Fibroblast of skin of scalp (primary cell): ENCODE measurements at places on chromosomes 12 and 14.

- peak; percentile 37 for DNase-seq
These were observed 22.3 kb downstream of the ATG14 start for GRCh38 chr14:55389330-55389729.

- DNase-seq = peak; percentile 43
These were observed 30.4 kb downstream of the MANSC1 start for GRCh38 chr12:12319451-12320183.

DNA sequence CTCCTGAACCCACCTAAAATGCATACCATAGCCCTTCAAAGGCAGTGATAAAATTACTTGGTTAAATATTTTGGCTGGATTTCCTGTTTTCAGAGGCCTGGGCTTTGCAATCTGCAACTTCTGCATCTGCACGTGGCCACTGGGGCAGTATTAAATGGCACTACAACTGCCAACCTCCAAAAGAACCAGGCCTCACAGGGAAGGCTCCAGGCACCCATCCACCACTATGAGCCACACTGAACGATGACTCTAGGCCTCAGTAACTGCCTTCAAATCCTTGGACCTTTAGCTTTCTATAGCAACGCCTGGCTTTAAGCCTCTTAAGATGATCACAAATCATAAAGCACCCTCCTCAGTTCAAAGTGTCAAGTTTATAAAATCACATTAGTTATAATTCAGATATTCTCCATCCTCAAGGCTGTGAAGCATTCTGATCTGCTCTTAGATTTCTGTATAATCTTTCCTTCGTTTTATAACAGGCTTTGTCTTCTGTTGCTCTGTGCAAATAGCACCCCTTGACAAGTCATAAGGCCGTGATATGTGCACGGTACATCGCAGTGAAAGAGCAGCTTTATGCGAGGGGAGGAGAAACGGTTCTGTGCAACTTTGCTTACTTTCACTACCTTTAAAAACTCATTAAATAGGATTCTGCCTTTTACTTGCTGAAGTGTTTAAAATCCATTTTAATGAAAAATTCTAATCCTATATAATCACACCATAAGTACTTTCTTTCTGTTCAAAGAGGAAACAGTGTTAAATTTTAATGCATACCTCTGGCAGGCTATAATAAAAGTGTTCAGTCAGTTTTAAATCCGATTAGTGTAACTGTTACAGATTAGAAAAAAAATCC, 196.4 kb upstream of the G2E3 start:
- DNase-seq = no peak

DNA sequence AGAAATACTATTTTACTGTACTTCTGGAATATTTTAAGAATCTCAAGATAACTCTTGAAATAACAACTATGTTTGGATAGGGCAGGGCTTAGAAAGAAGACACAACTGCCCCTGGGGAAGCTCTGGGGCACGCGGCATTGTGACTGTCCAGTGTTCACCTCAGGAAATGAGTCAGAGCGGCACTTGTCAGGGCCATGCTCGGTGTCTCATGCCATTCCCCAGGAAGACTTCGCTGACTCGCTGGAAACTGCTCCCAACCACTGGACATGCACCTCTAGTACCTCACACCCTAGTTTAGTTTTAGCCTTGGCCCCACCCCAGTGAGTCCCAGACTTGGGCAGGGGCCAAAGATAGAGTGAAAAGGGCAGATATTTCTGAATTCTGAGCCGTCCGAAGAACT, 192.0 kb downstream of the TTC7B start:
- DNase-seq = peak; percentile 48

DNA sequence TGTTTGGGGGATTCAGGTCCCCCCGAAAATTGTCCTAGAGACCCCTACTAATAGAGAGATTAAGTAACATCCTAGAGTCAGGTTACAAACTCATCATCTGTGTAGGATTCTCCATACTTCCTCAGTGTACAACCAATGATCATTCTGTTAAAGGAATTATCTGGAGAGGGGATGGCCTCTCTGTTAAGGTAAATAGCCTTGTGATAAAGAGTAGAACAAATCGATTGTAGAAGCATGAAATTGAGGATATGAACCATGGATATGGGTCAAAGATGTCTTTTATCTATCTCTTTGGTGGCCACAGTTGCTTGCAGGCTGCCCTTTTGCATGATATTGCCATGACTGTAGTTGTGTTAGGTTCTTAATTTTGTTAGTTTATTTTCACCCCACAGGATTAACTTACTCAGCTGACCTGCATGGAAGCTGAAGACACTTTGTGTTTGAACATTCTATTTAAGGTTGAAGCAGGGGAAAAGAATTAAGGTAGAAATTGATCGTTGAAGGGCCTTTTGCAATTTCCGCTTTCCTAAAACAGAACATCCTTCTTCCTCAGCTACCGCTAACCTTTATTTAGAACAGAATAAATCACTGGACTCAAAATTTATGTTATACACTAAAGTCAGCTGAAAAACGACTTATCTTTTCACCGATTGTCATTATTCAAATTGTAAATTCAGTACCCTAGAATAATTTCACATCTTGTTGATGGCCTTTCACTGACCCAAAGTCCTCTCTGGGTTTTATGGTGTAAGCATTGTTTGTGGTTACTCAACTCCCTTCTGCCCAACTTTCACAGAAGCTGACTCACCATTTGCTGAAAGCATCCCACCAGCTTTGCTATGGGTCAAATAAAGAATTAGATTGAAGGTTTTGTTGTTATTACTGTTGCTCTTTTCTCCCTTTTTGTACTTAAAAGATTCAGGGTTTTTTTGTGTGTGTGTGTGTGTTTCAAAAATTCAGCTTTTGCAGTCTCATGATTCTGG, 52.3 kb downstream of the IRAK3 start:
- peak; percentile 74 for DNase-seq

GRCh38 chr12:116922194-116922897, 11.6 kb downstream of the FBXW8 start:
- DNase-seq = peak; percentile 61

DNA sequence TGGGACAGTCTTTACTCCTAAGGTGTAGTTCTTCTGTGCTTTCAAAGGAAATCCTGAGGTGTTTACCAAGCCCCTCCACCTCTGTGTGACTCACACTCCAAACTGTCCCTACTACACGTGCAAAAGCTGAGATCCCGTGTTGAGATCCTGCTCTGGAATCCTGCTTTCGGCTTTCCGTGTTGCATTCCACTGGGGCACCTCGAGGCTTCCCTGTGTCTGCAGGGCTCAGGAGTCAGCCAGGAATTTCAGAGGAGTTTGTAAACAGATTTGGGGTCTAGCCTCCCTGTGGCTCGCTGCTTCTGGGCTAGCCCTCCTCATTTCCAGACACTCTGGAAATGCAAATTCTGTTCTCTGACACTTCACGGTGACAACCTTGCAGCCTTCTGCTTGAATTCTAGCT, 48.4 kb downstream of the CACNA2D4 start:
- DNase-seq = no peak

DNA sequence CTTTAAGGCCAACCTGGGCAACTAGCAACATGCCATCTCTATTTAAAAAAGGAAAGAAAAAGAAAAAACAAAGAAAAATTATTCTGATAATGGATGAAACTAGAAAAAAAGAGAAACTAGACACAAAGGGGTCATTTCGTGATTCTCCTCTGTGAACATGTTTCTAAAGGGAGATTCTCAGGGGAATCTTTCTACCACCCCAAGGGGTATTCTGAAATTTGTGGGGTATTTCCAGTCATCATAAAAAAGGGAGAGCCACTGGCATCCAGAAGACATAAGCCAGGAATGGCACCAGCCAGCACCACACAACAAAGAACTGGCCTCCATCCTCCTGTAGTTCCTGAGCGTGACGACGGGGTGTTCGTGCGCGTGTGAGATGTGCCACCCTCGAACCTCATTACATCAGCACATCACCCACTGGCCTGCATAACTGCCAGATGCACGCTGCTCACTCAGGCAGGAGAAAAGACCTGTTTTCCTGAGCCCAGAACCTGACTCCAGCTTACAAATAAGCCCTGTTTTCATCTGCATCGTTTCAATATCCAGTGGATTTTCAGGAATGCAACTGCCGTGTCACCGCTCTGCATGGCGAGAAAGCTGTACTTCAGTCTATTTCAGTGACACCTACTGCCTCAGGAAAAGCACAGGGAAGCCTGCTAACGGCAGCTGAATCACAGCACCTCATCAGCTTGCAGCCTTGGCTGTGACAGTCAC, 23.9 kb downstream of the STX2 start:
- no peak for DNase-seq

GRCh38 chr14:96270565-96271420, 14.8 kb downstream of the BDKRB1 start:
- no peak for DNase-seq

- no peak for DNase-seq
These were observed 6.0 kb upstream of the SLC24A4 start for GRCh38 chr14:92316937-92317336.

DNA sequence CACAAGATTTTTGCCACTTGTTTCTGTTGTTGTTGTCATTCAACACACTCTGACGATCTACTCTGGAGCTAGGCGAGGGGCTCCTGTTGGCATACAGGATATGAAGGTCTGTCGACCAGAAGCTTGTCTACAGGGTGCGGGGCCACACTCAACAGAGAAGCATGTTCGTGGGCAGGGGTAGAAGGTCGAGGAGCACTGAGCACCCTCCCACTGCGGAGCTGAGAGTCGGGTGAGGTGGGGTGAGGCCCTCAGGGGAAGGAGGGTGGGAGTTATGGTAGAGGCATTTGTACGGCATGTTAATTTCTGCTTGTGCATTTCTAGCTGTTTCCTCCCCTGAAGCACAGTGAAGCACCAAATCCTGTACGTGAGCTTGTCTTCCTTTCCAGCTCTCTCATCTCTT, 115.1 kb downstream of the PRMT8 start:
- no peak for DNase-seq

DNA sequence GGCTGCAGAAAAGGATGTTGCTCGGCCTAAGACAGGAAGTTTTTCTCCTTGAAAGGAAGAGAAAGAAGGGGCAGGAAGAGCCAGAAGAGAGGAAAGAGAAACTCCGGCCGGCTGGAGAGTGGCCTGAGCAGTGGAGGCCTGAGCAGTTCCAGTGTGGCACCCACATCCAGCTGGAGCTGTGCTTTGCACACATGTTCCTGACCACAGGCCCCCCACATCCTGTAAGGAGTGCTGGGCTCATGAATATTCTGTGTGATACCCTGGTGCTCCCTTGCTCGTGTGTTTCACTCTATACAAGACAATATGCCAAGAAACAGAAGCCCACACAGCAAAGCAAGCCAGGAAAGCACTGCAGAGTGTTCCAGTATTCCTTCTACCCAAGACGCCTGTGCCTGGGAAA, 27.1 kb downstream of the POLE start:
- no peak for DNase-seq

DNA sequence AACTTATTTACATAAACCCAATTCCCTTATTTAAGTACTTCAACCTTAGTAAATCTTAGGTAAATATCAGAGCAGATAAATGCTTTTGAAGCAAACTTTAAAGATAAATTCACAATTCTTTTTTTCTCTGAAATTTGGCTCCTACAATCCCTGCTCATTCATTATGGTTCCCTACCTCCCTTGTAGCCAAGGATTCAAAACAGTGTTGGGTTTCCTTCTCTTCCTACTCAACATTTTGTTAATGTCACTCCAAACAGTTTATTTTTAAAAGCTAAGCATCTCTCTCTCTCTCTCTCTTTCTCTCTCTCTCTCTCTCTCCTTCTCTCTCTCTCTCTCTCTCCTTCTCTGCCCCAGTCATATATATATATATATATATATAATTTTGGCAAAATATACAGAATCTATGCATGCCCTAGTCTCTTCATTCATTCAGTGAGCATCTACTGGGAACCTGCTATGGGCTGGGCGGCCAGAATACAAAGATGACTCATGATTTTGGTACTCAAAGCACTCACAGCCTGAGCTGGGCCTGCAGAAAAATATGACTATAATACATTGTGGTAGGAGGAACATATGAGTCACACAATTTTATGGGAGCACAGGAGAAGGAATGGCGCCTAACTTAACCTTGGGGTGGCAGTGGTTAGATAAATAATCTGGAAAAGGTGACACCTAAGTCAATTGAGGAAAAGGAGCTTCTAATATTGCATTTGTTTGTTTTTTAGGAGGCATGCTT, 123.7 kb upstream of the DHRS4 start:
- peak; percentile 96 for DNase-seq

DNA sequence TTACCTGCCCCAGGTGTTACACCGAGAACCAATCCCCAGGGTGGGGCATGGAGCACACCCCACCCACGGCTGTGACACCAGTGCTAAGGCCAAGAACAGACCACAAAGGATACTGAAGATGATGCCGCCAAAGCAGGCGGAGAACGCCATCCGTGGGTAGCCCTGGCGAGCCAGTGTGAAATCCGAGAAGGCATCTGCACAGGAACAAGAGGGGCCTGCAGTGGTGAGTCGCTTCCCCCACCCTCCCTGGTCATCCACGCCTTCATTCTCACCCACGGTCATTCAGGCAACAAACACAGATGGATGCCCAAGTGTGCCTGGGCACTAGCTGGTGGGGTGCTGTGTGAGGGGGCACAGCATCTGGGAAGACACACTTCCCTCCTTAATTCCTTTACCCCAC, 28.5 kb downstream of the SLC8B1 start:
- no peak for DNase-seq

DNA sequence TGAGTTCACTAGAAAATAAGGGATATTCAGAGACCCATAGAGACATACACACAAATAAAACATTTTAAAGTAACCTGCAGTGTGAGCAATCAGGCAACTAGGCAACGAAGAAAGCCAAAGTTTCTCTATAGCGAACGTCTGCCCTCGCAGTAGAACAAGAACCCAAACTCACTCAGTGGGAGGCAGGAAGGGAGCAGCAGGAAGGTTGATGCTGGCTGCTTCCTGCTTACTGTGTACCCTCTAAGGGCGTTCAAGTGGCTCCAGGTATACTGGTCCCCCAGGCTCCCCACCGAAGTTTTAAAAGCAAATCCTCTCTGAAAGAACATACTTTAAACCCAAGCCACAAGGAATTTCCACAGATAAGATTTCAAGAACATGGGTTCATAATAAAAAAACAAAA, 249.3 kb downstream of the FOXN3 start:
- no peak for DNase-seq

DNA sequence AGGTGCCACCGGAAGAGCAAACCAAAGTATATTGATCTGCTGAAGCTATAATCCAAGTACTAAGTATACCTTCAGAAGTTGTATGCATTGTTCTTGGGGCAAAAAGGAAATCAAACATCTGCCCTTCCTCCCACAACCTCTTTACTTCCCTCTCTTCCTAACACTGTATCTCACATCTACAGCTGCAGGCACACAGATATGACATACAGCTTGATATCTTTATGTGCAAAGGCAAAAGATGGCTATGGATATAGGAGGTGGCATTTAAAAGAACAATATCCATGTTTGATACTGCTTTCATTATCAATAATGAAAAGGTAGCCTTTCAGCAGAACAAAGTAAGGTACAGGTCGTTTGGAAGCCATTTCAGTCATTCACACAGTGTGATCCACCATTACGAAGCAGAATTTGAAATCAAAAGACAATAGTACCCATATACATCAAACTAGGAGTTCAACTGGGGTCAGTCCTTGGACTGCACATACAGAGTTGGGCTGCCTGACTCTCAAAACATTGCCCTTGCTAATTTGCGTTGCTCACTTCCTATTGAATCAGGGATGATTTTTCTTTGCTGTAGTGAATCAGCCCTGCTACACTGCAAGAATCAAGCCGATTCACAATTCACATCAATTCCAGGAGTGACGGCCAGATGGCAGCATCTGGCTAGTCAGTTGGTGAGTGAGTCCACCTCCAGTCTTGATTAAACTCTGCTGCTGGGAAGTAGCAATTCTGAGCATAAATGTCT, 8.9 kb downstream of the ANG start:
- peak; percentile 63 for DNase-seq

GRCh38 chr12:13504074-13504473, 307.5 kb downstream of the EMP1 start:
- peak; percentile 43 for DNase-seq
